MM.1S (cell line): ENCODE measurements at places on chromosomes 4 and X.

GRCh38 chr4:15232366-15233263 is 195.2 kb upstream of the C1QTNF7 start:
- peak; percentile 72 for DNase-seq

- DNase-seq, result no peak
Observed at GRCh38 chrX:40108959-40109287, 11.2 kb upstream of the BCOR start.

- DNase-seq, result no peak
Observed at GRCh38 chrX:136395271-136395670, 92.5 kb upstream of the BRS3 start.

- no peak for DNase-seq
Observed at GRCh38 chr4:101973361-101973760, 182.8 kb downstream of the BANK1 start.

- DNase-seq, result no peak
Observed at GRCh38 chr4:136442447-136442846, 1089.8 kb downstream of the PCDH18 start.

GRCh38 chrX:47831788-47832187 is 4.9 kb upstream of the ZNF81 start:
- peak; percentile 53 for DNase-seq

DNA sequence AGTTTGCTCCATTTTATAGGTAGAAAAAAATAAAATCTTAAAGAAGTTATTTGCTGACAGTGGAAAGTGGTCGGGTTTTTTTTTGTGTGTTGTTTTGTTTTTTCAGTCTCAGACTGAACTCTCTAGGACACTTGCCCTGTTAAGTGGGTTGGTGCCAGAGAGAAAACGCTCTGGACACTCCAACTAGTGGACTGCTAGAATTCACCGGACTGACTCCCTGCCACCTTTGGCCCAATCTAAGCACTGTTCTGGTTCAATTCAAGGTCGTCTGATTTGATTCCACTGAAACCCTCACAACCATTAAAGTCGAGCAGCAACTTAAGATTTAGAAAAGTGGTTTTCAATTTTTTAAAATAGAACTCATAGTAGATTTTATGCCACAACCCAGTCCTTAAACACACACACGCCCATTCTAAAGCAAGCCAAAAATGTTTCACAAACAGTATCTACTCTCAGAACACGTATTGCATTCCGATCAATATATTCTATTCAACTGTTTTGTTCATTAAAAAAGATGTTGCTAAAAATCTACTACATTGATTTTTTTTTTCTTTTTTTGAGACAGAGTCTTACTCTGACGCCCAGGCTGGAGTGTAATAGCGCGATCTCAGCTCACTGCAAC is 27.3 kb downstream of the RWDD4 start:
- DNase-seq, result no peak

- no peak for DNase-seq
Observed at GRCh38 chr4:145902522-145902921, 36.1 kb downstream of the ZNF827 start.

DNA sequence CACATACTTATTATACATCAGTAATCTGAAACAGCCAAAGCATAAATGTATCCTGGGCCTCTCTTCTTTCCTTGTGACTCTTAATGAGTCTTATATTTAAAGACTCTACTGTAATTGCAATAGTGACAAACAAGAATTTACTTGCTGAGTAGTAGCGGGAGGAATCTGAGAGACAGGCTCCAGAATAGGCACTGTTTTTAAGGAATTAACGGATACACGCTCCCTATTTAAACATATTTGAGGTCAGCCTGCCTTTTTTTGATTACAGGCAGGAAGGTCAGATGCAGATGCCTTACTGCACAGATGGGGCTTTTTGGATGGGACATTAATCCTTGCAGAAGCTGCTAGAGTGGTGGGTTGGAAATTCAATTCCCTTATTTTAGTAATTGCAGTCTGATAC is 196.3 kb upstream of the ANXA3 start:
- DNase-seq, result no peak

DNA sequence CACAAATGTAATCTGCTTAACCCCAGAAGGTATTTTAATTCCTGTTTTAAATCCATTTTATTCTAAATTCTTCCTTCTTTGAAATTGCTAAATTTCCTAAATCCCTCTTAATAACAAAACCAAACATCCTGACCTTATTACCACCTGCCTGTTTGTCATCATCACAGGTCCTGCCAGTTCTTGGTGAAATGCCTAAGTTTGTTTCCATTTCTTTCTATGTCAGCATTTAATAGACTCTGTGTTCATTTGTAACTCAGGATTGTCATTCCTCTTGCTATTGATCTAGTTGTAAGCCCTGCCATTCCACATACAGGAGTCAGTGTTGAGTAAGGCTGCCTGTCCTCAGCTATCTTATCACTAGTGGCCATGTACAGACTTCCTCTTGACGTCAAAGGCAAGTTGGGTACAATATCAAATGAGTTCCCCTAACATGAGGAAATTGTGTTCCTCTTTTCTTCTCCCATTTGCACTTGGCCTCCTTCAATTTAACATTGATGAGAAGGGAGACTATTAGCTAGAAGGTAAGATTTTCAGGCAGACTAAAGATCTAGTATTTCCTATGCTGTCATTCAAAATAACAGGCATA is 440.1 kb downstream of the AFF2 start:
- DNase-seq, result no peak

GRCh38 chr4:79598801-79599200 is 190.8 kb upstream of the GK2 start:
- DNase-seq, result no peak

GRCh38 chr4:79623021-79623870 is 215.2 kb upstream of the GK2 start:
- no peak for DNase-seq

GRCh38 chrX:68498508-68499379 is at the start of gene YIPF6:
Gene YIPF6 (plus strand): TSS chrX:68499051. CDS start chrX:68499067, 16 bp downstream.
- peak; percentile 63 for DNase-seq

GRCh38 chr4:172818901-172819300 is 349.7 kb upstream of the GALNT7 start:
- no peak for DNase-seq

DNA sequence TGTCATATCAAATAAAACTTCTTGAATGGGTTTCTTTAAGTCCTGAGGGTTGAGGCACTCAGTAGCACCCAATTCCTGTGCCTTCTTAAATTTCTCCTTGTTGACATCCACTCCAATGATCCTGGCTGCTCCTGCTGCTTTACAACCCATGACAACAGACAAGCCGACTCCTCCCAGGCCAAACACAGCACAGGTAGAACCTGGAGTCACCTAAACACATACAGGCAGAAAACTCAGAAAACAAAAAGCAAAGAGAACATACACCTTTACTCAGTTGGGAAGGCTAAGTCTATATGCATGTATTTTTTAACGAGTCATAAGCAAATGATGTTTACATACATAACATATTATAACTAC is 10.3 kb downstream of the ADH6 start:
- DNase-seq, result no peak

- no peak for DNase-seq
Observed at GRCh38 chrX:2566055-2566454, 65.3 kb upstream of the DHRSX start.

- no peak for DNase-seq
Observed at GRCh38 chr4:152613351-152613750, 66.4 kb downstream of the TMEM154 start.
